ENCODE measurements at places on chromosomes 6 and 20.
A peak's percentile ranks its signal among the peaks of the same experiment; 100 is the strongest.

DNA sequence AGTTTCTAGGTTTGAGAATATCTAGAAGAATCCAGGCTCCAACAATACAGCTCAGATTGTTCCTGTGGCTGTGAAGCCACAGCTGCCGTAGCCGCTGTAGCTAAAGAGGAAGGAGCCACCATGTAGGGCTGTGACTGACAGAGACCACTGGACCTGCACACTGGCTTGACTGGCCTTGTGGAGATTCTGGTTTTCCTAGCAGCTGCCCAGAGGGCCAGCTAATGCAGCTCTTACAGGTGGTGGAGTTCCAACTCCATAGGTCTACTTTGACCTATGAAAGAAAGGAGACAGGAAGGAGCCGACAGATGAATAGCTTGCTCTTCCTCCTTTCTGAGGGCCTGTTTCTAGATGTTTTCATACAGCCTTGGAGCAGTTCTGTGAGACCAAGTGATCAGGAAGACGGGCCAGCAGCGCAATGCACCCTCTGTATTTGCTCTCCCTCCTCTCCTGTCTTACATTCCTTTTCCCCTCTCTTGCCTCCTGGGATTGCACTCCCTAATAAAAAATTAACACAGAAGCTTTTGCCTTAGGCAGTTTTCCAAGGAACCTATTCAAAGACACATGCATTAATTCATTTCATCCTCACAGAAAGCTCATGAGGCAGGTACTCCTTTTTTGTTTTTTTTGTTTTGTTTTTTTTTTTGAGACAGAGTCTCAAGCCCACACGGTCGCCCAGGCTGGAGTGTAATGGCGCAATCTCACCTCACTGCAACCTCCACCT is 51.8 kb upstream of the MYB start:
- no peak for DNase-seq

DNA sequence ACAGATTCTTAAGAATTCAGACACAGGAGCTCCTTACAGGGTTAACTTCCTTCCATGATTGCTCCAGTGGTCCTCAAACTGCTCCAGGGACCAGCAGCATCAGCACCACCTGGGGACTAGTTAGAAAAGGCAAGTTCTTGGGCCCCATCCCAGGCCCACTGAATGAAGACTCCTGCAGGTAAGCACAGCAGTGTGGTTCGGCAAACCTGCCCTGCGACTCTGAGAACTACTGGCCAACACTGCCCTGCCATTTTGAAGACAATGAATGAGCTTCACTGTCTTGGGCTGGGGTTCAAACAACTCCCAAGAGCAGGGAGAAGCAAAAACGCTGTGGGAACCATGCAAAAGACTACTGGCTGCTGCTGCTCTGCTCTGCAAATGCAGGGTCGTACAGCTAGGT is 39.4 kb downstream of the SLC22A23 start:
- DNase-seq = no peak

DNA sequence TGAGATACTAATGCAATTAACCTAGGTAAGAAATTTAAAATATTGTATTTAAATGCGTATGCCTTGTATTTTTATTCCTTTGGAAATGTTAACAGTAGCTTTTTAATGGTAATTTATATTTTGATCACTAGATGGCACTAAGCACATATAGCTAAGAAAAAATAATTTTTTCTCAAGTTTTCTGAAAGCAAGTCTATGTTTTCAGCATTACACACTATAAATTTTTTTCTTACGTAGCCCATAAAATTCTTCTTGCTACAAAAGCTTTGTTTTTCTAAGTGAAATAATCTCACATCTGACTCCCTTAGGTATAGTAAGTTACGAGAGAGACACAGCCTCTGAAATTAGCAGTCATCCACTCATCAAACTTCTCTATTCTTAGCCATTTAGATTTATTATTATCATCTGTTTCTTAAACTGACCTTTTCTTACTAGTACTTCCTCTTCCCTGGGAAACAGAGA is 35.7 kb downstream of the TSPYL4 start:
- DNase-seq = no peak

DNA sequence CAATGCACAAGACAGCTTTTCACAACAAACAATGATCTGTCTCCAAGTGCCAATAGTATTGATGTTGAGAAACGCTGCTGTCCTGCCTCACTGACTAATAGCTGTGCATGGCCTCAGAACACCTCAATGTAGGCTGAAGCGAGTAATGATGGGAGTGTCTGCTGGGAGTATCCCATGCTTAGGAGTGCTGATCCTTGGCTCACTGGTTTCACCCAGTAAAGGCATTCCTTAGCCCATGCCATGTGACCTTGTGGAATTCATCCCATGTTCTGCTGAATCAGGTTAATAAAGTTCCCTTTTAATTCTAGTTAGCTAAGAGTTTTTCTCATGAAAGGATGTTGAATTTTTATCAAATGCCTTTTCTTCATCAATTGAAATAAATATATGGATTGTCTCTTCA is 3.8 kb upstream of the WFDC12 start:
- no peak for DNase-seq

DNA sequence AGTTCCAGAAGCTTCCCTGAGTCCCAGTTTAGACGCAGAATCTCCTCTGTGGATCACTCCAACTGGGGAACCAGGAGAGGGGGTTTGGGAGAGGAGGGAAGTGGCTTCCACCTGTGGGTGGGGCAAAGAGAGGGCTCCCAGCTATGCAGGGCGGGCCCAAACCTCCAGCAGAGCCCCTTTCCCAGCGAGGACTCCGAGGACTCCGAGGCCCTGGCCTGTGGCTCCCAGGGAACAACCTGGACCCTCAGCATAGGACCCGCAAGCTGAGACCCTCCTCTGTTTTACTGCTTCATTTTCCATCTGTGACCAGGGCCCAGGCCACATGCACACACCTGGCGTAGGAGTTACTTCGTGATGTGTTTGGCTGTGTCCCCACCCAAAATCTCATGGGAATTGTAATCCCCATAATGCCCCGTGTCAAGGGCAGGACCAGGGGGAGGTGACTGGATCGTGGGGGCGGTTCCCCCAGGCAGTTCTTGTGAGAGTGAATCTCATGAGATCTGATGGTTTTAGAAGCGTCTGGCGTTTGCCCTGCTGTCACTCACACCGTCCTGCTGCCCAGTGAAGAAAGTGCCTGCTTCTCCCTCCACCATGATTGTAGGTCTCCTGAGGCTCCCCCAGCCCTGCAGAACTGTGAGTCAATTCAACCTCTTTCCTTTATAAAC is 27.9 kb downstream of the NTSR1 start:
- DNase-seq = no peak

- no peak for DNase-seq
Measured at GRCh38 chr6:89955364-89955763, 61.1 kb downstream of the GJA10 start.

GRCh38 chr6:69584536-69584912 is 212.3 kb downstream of the LMBRD1 start:
- DNase-seq = no peak

- no peak for DNase-seq
Measured at GRCh38 chr20:25000268-25000801, 7.8 kb upstream of the APMAP start.

- peak; percentile 21 for DNase-seq
Measured at GRCh38 chr6:6407071-6407741, 86.7 kb upstream of the F13A1 start.

DNA sequence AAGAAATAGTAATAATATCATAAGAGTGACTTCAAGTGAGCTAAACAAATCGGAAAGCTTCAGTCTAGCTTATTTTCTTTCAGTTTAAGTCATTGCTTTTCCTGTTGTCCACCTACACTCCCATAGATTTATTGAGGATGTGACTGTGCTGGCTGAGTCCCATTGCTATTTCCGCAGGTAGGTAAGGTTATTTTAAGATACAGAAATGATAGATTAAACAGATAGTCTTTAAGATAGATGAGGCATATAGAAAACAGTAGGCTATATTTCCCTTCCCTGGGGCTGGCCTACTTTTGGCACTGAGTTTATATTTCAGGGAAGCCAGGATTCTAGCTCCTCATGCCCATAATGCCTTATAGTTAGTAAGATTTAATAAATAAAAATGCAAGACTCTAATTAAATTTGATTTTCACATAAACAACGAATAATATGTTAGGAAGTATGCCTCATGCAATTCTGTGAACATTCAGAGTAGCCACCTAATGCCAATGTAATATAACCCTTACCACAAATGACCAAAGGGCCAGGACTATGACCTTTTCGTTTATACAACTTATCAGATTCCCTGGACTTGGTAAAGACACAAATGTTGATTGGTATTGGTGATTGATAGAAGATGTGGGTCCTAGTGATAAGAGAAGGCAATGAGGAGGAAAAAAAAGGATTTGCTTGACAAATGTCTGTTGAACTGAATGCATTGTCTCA is 1079.3 kb downstream of the EPHA7 start:
- no peak for DNase-seq

- DNase-seq = no peak
Measured at GRCh38 chr6:102313699-102314098, 920.2 kb downstream of the GRIK2 start.

DNA sequence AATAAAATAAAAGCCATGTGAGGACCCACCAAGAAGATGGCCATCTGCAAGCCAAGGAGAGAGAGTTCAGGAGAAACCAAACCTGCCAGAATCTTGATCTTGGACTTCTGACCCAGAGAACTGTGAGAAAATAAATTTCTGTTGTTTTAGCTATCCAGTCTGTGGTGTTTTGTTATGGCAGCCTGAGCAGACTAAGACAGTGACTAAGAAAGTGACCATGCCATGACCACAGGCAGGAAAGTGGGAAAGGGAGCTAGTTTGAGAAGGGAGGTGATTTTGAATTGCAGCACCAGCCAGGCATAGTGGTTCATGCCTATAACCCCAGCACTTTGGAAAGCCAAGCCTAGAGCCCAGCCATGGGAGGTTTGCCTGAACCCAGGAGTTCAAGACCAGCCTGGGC is 21.9 kb upstream of the C6orf62 start:
- DNase-seq = no peak

GRCh38 chr6:112745765-112746164 is 398.6 kb downstream of the RFPL4B start:
- no peak for DNase-seq

Measured in thymus (tissue), 14 donors.